Activated naive CD4-positive, alpha-beta T cell treated with anti-CD3 and anti-CD28 coated beads for 36 hours (primary cell): ENCODE measurements at places on chromosomes 3 and 15.

GRCh38 chr3:186221760-186222378, 113.0 kb upstream of the ETV5 start:
- DNase-seq: no peak

GRCh38 chr3:13011573-13012220, 61.5 kb downstream of the IQSEC1 start:
- peak; percentile 97 for DNase-seq

DNA sequence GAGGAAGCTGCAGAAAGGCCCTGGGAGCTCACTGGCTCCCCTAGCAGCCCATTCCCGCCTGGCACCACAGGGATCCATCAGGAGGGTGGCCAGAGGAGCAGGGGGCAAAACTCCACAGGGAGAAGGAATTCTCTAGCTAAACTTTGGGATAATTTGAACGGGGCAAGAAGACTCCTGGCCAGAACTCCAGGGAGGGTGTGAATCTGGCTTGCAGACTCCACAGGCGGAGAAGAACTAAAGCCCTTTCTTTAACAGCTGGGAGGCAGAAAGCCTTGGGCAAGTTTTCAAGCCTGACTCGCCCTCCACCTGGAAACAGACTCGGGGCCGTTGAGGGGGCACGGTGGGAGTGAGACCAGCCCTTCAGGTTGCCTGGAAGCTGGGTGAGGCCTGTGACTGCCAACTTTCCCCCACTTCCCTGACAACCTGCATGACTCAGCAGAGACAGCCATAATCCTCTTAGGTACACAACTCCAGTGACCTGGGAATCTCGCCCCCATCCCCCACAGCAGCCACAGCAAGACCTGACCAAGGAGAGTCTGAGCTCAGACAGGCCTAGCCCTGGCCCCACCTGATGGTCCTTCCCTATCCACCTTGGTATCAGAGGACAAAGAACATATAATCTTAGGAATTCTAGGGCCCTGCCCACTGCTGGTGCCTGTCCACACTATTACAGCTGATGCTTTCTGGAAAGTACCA, 28.6 kb downstream of the SLC27A2 start:
- DNase-seq: no peak

DNA sequence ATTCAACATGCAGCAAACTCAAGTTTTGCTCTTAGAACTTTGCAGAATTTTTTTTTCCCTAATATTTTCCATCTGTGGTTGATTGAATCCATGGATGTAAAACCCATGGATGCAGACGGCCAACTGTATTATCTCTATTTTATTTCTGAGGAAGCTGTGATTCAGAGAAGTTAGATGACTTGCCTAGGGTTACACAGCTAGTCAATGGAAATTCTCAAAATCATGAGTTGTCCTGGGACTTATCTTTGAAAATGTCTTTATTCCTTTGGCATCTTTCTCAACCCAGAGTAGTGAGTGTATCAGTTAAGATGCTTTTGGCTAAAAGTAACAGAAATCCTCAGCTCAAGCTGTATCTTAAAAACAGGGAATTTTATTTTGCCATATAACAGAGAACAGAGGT, 107.9 kb upstream of the GALNT15 start:
- no peak for DNase-seq

DNA sequence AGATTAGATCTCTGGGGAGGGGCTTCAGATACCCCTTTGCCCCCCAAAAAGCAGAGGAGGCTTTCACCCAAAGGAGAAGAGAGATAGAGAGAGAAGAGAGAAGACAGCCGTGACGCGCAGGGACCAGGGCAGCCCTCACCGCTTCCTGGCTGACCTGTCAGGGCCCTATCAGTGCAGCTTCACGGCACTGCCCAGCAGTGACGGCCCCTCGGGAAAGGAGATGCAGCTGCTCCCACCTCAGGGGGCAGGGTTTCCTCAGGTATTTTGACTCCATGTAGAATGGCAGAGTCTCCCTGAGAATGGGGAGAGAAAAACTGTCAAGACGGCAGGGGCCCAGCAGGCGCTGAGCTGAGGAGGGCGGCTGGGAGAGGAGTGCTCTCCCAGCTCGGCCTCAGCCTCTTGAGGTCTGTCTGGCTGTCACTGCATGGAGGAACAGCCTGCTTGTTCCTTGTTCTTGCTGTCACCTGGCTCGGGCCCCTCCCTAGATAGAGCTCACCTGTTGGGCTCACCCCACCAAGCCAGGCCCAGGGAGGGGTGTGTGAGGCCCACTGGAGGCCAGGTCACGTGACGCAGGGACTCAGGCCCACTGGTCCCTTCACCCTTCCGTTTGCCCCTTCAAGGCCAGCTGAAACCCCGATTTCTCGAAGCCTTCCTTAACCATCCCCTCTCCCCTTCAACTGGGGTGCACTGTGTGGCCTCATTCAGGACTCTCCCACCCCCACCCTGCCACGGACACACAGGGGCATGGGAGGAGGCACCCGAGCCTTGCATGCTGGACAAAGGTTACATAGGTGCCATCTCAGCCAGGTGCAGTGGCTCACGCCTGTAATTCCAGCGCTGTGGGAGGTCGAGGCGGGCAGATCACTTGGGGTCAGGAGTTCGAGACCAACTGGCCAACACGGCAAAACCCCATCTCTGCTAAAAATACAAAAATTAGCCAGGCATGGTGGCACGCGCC, 28.2 kb downstream of the LOXL1 start:
- no peak for DNase-seq

DNA sequence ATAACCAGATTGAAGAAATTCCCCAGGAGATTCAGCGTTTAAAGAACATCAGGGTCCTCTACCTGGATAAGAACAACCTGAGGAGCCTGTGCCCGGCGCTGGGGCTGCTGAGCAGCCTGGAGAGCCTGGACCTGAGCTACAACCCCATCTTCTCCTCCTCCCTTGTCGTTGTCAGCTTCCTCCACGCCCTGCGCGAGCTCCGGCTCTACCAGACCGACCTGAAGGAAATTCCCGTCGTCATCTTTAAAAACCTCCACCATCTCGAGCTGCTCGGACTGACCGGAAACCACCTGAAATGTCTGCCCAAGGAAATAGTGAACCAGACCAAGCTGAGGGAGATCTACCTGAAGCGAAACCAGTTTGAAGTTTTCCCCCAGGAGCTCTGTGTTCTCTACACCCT, 9.4 kb upstream of the LRRC34 start:
- no peak for DNase-seq

GRCh38 chr3:14223595-14223994, 45.0 kb downstream of the LSM3 start:
- DNase-seq: no peak

GRCh38 chr3:21752749-21753347, 1.8 kb upstream of the ZNF385D start:
- DNase-seq: no peak

DNA sequence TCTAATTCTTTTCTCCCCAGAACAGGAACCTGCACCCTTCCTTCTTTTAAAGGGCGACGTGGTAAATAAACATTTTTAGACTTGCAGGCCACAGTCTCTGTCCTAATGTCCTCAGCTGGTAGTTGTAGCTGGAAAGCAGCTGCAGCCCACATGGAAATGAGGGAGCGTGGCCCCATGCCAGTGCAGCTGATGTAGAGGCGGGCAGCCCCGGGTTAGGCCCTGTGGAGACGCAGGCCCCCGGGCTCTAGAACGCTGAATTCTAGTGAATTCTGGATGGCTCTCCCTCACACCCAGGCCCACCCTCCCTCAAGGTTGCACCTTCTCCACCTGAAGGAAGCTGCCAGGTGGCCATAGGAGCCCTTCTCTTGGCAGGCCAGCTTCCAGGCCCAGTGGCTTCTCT, 52.3 kb downstream of the PGPEP1L start:
- no peak for DNase-seq

- peak; percentile 52 for DNase-seq
Measured at GRCh38 chr15:89776274-89777072, at the start of gene MESP2. MESP2 (plus strand) TSS chr15:89776332; CDS start chr15:89776358, 26 bp downstream.

- DNase-seq: peak; percentile 20
Measured at GRCh38 chr3:35659768-35660167, 20.4 kb downstream of the ARPP21 start.

GRCh38 chr3:126900859-126901540, 81.9 kb upstream of the PLXNA1 start:
- DNase-seq: no peak

DNA sequence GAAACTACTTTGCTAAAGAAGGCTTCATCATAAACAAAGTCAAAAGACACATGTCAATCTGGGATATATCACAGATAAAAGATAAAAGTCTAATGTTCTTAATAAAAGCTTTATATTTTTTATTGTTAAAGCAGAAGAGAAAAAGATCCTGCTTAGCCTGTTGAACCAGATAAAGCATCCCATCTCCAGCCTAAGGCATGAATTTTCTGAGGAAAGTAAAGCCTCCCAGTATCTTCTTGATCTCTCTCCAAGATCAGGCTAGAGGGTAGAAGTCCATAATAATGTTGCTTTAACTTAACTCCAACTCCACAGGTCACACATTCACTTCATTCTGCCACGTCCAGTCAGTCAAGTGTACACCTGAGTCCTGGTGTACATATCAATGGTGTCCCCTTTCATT, 14.2 kb downstream of the ARL14 start:
- DNase-seq: no peak

DNA sequence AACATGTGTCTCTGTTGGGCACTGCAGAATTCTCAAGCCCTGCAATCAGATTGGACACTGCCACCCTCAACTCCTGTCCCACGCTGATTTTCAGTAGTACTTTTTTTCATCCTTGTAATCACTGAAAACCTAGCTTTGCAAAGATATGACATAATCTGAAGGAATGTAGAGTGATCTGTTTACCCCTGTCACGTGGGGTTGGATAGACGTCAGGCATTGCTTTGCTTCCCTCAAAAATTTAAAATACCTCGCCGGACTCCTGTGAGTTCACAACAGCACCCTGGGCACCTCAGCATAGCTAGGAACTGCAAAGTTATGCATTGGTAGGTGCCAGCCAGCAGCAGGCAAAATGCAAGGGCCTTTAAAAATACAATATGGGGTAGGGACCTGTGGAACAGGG, 71.1 kb upstream of the OXTR start:
- no peak for DNase-seq

DNA sequence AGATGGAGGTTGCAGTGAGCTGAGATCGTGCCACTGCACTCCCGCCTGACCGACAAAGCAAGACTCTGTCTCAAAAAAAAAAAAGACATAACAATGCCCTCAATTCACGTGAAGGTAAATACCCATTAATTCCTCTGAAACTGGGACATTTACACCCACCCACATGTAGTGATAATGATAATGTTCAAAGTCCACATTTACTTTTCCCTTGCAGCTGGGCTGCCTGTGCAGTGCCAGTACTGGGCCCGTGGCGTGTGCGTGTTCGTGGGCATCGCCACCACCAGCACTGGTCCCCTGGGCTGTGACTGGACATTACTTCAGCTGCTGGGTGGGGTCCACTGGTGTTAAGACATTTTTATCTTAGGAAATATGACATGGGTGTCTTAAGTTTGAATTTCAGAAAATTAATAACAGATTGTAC, 123.6 kb downstream of the SLC25A26 start:
- DNase-seq: no peak

- no peak for DNase-seq
Measured at GRCh38 chr3:74613521-74614106, 845 bp downstream of the CNTN3 start.

DNA sequence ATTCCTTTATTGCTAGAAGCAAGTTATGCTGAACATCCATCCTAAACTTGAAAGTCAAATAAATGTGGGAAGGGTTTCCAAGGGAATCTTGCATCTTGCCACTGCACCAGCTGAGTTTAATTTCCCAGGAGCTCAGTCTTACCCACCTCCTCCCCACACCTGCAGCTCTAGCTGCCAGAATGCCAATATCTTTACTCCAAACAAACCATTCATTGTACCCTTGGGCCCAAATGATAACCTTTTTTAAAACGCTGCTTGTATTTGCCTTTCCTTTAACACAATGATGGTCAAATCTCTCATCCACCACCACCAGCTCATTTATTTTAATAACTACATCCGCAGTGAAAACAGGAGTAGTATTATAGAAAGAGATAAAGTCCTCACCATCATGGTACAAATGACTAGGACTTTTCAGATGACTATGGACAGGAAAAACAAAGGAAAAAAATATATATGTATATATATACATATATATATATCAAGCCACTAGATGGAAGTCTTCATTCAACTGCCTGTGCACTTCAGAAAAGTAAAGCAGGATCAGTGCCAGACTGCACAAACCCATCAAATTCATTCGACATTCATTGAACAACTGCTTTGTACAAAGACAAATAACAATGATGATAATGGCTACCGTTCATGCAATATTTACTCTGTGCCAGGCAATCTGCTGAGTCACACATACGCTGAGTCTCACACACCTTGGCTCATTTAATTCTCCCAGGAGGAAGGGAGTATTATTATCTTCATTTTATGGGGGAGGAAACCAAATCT, 44.0 kb downstream of the BFSP2 start:
- DNase-seq: no peak

DNA sequence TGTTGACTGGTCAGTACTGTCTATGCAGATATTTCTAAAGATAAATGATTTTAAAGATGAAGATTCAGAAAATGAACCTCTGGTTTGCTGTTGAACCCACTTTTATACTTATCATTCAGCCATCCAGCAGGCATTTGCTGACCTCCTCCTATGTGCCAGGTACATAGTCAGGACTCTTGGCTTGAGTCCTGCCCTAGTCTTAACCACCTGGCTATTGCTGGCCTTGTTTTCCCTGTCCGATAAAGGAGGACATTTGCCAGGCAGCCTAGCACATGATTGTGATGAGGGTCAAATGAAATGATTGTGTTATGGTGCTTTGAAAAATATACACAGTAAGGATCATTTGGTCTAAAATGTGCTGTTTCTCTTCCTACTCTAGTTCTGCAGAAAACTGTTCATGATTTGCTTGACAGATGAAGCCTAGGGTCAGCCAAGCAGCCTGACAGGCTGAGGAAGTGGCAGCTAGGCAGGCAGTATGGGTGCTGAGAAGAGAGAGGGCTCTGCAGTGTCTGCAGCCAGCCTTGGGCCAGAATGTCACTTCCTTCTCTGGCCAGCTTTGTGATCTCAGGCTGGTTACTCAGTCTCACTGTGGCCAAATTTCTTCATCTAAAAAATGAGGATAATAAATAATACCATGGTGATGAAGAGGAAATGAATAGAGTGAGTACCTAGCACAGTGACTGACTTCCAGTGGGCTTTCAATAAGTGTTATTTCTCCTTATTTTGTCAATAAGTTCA, 13.8 kb downstream of the EXOSC7 start:
- no peak for DNase-seq

DNA sequence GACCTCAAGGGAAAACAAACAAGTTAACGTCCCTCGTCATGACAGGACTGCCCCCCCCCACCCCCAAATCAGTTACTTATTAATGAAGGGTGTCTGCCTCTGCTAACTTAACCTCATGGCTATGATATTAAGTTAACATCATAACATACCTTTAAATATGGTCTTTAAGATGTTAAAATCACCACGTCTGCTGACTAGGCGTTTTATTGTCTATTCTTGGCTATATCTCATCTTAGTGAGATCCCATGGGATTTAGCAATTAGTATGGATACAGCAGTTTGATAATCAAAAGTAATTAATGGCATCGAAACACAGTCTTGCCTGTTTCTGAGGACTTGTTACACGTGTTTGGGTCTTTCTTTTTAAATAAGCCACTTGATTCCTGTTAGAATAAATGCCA, 186.9 kb downstream of the FOXB1 start:
- DNase-seq: no peak

GRCh38 chr15:63353887-63354286, 27.8 kb downstream of the CA12 start:
- DNase-seq: no peak

- DNase-seq: peak; percentile 10
Measured at GRCh38 chr3:138513090-138513843, 78.9 kb downstream of the ESYT3 start.

GRCh38 chr3:176787506-176787905, 409.8 kb downstream of the TBL1XR1 start:
- DNase-seq: no peak

- no peak for DNase-seq
Measured at GRCh38 chr15:79178594-79178993, 88.0 kb upstream of the RASGRF1 start.

GRCh38 chr3:44223299-44223698, 18.4 kb upstream of the TOPAZ1 start:
- DNase-seq: no peak
